Gastroesophageal sphincter (tissue), 4 donors: ENCODE measurements at places on chromosomes 4 and X. TPM values are rescaled to one million over a fixed set of nuclear protein-coding genes. Genes with fewer than 3 reads are reported as not detected.

SEC24D gene
- 36.3 TPM for total RNA-seq

MAGEB10 gene
- total RNA-seq = not detected

DNA sequence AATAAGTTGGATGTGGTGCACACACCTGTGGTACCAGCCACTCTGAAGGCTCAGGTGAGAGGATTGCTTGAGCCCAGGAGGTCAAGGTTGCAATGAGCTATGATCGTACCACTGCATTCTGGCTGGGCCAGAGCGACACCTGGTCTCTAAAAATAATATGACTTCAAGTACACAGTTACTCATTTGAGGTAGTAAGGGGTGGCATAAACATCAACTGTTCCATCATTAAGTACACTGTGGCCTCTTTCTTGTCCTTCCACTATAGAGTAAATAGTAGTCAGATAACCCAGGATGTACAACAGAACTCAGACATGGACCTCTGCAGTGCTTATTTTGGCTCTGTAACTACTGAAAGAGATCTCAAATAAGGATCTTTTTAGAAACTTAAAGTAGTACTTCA is 10.6 kb downstream of the FAM9B start:
- no peak for ATAC-seq

DNA sequence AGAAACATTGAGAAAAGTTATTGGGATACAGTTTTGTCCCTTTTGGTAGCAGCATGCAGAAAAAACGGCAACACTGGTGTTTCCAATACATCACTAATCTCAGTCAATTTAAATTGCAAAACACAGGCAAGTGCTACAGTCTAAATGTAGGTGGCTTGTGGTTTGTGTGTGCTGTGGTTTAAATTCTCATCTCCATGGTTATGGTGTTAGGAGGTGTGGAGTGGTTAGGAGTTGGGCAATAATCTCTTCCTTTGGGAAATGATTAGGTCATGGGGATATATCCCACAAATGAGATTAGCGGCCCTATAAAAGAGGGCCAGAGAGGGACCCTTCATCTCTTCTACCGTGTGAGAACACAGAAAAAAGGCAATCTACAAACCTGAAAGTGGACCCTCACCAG is 1344.3 kb downstream of the ADGRL3 start:
- ATAC-seq = no peak

DNA sequence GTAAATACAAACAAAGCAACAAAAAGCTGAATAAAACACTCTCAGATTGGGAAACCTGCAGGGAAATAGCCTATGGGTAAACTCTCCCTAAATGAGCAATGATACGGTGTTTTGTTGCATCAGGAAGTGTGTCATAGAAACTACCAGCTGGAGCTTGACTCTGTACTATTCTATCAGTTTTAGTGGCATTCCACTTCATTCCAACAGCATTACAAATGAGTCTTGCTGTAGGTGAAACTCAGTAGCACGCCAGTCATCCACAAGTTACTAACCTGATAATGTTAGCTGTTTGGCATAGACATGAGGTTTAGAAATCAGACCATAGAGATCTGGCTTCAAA is 24.9 kb downstream of the FGFBP1 start:
- ATAC-seq = no peak

DNA sequence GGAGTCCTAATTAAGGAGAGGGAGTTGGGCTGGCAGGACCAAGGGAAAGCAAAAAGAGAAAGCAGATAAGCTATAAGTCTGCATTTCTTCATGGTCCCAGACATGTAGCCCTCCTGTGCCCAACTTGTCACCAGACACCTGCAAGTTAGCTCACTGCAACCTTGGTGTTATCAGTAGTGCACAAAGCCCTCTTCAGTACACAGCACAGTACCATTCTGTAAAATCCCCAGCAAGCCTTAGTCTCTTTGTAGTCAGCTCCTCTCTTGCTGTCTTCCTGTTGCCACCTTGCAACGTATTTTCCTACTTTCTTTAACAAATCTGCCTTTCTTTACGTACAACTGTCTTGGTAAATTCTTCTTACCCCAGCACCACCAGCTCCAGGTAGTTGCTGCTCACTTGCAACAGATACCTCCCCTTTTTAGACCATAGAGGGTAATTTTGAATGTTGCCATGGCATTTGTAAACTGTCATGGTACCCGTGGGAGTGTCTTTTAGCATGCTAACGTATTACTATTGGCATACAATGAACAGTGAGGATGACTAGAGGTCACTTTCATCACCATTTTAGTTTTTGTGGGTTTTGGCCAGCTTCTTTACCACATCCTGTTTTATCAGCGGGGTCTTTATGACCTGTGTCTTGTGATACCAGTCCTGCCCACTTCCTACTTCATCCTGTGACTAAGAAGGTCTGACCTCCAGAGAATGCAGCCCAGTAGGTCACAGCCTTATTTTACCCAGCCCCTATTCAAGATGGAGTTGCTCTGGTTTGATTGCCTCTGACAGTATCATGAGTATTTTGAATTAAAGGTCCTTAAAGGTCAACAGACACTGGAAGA is 28.3 kb upstream of the AP1S2 start:
- ATAC-seq = no peak
